Endothelial cell (in vitro differentiated cells): ENCODE measurements at places on chromosomes 2 and 18.
A peak's percentile ranks its signal among the peaks of the same experiment; 100 is the strongest.

- H3K27ac ChIP-seq: no peak overlapping the region
- H3K27me3 ChIP-seq: no peaks in the 10 kb centered on the region
- H3K36me3 ChIP-seq: peaks cover 13% of the 10 kb centered on the region
- no peaks in the 10 kb centered on the region for H3K4me1 ChIP-seq
Observed at GRCh38 chr2:70161069-70161534, 29.7 kb downstream of the C2orf42 start.

- no peak overlapping the region for H3K4me3 ChIP-seq
- no peaks in the 10 kb centered on the region for H3K36me3 ChIP-seq
- no peak for DNase-seq
- peaks cover 14% of the 10 kb centered on the region for H3K27me3 ChIP-seq
- peak overlapping the region; percentile 85 for H3K27ac ChIP-seq
Observed at GRCh38 chr2:120516679-120517314, 170.9 kb downstream of the INHBB start.

DNA sequence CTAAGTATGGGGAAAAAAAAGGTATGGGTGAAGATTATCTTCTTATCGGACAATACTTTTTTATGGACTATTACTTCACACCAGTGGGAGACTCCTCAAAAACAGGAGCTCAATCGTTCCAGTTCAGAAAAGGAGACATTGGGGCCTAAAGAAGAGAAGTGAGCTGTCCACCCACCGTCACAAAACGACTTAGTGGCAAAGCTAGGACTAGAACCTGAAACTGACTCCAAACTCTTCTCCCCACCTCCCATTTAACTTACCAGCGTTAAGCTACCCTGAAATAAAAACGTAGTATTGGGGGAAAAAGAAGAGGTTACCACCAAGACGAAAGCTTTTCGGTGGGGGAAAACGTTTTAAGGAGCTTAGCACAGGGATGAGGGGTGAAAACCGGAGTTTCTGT is 503 bp downstream of the GTF3C3 start:
- no peak for DNase-seq
- no peaks in the 10 kb centered on the region for H3K27me3 ChIP-seq
- H3K4me1 ChIP-seq: peaks cover 7% of the 10 kb centered on the region
- H3K36me3 ChIP-seq: peaks cover 11% of the 10 kb centered on the region
- H3K4me3 ChIP-seq: peak overlapping the region; percentile 99
- peak overlapping the region; percentile 99 for H3K27ac ChIP-seq

DNA sequence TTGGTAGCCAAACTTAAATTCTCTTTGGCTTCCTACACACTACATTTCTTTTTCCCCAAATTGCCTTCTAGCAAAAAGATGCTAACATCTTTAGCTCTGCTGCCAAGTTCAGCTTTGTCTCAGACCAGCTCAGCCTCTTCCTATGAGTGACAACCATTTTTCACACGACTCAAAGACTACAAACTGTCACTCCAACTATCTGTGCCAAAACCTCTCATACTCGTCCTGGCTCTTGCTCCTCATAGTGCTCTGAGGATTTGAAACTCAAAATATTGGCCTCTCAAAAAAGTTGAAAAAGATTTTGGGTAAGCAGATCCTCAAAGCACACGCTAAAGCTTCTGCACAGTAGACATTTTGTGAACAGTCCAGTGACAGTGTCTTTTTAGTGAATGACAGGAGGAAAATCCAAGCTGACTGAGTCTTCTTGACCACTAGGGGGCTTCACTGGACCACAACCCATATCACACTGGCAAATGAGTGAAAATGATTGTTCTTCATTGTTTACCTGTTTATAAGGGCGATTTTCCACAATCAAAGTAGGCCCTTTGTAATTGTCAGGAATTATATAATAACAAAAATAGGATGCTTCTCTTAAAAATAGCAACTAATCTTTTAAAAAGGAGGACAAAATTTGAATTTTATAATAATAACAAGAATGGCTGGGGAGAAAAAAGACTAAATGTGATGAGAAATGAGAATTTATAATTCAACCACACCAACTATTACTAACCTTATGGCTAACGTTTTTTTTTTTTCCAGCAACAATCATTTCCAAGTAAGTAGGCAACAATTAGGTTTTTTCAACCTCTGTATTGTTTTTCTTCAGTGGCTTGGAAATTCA is 85.5 kb upstream of the PGAP1 start:
- H3K27me3 ChIP-seq: no peaks in the 10 kb centered on the region
- H3K36me3 ChIP-seq: no peaks in the 10 kb centered on the region
- H3K4me1 ChIP-seq: peaks cover 7% of the 10 kb centered on the region

GRCh38 chr2:217316743-217317142 is 456.9 kb upstream of the TNP1 start:
- DNase-seq: no peak
- no peak overlapping the region for H3K4me3 ChIP-seq
- H3K4me1 ChIP-seq: no peaks in the 10 kb centered on the region
- H3K36me3 ChIP-seq: peaks cover 6% of the 10 kb centered on the region

DNA sequence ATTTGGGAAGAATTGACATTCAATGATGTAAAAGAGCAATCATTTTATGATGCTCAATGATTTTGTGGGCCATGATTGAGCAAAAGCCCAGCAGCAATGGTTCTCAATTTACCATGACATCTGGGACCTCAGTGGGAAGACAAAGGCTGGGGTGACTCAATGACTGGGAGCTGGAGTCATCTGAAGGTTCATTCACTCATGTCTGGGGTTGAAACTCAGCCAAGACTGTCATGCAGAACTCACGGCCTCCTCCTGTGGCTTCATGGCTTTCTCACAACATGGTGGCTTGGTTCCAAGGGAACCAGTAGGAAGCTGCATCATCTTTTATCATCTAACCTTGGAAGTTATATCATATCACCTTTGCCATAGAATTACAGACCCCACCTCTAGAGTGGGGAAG is 45.1 kb upstream of the CD226 start:
- no peak for DNase-seq
- peaks cover 1% of the 10 kb centered on the region for H3K27me3 ChIP-seq
- no peaks in the 10 kb centered on the region for H3K36me3 ChIP-seq
- peaks cover 9% of the 10 kb centered on the region for H3K4me1 ChIP-seq
- no peak overlapping the region for H3K27ac ChIP-seq

- DNase-seq: no peak
- peaks cover 5% of the 10 kb centered on the region for H3K4me1 ChIP-seq
- H3K27ac ChIP-seq: no peak overlapping the region
- H3K36me3 ChIP-seq: no peaks in the 10 kb centered on the region
- no peak overlapping the region for H3K4me3 ChIP-seq
Observed at GRCh38 chr2:69668598-69668997, 25.1 kb upstream of the AAK1 start.

- no peak overlapping the region for H3K4me3 ChIP-seq
- H3K27me3 ChIP-seq: no peaks in the 10 kb centered on the region
- no peak for DNase-seq
- no peak overlapping the region for H3K27ac ChIP-seq
Observed at GRCh38 chr2:43328832-43329231, 102.4 kb upstream of the ZFP36L2 start.

GRCh38 chr2:200751786-200752185 is 59.9 kb upstream of the BZW1 start:
- no peaks in the 10 kb centered on the region for H3K36me3 ChIP-seq
- H3K27ac ChIP-seq: no peak overlapping the region
- no peak for DNase-seq
- peaks cover 12% of the 10 kb centered on the region for H3K4me1 ChIP-seq
